ENCODE measurements at places on chromosomes 3 and 15.

DNA sequence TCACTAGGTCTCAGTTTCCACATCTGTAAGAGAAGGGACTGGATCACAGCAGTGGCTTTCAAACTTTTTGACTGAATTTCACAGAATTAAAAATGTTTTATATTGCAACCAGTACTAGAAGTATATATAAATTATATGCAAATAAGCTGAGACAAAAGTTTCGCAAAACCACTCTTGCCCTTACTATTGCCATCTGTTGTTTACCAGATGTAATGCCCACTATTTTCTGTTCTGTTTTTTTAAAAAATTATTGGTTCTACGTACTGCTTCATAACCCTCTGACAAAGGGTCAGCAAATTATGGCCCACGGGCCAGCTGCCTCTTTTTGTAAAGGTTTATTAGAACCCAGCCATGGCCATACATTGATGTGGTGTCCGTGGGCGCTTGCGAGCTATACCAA lies 44.8 kb downstream of the PDIA5 start:
- DNase-seq: no peak

DNA sequence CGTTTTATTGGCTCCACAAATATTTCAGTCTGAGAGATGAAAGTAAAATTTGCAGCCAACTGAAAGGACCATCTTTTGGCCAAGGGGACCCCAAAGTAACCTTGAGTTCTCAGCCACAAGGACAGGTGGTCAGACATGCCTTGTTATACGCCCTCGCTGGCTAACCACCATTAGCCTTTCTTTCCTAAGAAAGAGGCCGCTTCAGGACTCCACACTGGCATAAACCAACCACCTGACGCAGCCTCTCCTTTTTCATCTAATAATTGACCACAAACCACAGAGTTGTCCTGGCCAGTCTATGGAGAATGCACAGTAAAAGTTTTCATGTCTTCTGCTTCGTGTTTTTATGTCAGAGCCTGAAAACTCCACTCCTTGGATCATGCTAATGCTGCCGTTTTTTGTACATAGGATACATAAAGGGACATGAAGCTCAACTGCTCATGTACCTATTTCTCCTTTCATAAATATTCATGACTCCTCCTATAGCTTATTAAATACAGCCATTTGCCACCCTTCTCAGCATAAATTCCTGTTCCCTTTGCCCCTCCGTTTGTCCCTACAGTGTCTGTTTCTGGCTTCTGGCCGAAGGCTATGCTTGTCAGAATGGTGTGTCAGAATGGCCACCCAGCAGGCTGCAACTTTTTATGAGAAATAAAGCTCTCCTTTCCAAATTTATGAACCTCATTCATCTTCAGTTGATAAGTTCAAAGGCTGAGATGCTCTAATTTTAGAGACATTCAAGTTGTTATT lies 374.1 kb upstream of the RBMS3 start:
- no peak for DNase-seq

DNA sequence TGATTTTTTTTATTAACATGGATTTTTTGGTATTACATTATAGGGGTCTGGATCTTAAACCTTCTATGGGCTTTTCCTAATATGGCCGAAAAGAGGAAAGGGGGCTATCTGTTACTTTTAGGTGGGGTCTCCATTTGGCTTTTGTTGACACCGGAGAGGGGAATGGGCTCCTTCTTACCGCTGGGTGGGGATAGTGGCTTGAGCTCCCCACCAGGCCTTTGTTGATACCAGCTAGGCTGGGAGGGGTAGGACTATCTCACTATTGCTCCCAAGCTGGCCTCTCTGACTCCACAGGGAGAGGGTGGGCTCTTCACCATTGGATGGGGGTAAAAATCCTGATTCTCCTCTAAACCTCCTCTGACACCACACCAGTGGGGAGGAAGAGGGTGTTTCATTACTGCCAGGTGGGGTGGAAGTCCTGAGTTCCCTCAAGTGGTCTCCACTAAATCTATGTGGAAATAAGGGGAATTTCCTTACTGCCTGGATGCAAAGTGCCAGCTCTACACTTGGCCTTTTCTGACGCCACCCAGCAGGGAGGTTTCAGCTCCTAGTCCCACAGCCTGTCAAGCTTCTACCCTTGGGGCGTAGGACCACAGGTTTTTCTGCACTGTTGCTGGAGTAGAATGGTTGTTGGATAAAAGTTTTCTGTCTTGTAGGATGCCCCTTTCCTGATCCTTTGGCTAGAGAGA lies 572.3 kb downstream of the MAGI1 start:
- DNase-seq: no peak

- no peak for DNase-seq
Measured at GRCh38 chr3:4038351-4038750, 239.1 kb downstream of the LRRN1 start.

DNA sequence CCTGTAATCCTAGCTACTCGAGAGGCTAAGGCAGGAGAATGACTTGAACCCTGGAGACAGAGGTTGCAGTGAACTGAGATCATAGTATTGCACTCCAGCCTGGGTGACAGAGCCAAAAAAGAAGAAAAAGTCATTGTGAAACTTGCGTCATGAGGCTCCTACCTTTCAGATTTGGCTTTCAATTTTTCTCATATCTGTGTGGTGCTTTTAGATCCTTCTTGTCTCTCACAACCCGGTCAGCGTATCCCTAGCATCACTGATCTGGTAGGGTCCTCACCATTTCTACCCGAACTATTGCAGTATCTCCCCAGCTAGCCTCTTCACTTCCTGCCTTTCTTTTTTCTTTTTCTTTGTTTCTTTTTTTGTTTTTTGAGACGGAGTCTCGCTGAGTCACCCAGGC lies 21.6 kb upstream of the GCNT3 start:
- no peak for DNase-seq

DNA sequence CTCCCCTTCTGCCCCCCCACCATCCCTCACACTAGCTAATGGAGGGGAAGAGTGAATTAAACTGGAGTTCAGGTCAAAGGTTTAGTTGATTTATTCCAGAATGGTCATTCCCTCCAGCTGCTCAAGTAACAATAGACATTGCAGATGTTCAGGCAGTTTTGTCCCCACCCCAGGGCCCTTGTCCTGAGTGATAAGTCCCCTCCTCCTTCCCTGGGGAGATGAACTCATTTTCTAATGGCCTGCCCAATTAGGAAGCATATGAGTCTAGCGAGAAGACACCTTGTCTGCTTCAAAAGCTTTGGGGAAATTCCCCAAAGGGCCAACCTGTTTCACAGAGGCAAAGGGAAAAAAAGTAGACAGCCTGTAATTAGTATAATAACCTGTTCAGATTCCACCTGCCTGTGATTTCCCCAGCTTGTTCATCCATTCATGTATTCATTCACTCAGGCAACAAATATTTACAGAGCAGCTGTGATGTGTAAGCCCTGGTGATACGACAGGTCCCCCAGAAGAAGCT lies 165.3 kb downstream of the SHQ1 start:
- no peak for DNase-seq

DNA sequence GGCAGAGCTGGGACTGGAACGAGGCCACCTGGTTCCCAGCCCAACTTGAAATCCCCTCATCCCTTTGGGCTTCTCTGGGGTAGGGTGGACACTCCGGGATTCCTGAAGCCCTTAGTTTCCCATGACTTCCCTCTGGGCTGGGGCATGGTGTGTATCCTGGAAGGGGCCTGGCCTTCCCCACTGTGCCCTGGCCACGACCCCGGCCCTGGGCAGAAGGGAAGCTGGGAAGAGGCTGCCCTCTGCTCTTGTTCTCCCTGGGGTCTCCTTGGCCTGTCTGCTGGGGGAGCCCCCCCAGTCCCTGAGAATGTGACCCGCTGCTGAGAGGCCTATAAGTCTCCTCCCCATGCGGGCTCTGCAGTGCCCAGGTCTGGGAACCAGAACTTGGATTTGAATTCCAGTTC lies 104.9 kb downstream of the LINGO1 start:
- no peak for DNase-seq

DNA sequence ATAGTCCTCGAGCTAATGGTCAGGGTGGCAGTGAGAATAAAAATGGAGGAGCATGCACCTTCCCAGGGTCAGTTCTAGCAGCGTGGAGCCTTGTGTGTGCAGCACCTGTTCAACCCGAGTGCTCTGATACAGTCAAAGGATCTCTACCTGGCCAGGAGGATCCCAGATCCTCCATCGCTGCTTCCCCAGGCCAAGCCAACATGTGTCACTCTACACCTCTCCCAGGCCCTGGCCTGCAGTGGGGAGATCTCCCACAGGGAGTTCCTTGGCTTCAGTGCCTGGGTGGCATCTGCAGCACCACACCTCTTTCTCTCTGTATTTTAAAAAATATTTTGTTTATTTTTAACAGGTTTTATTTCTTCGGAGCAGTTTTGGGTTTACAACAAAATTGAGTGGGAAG lies 414.8 kb upstream of the C2CD4B start:
- no peak for DNase-seq

DNA sequence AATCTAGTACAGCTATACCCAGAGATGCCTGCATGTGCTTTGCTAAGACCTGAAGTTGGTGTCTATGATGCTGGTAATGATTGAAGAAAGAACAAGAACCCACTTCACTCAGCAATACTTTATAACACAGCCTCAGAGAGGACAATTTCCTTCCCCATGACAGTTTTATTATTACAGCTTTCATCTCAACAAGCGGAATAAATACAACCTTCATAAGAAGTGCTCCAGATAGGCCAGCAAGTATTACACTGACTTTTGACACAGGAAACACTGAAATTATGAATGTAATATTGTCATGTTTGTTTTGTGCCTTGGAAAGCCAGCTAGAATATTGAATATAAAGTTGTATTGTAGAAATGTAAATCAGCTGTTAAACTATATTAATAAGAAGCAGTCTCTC lies 557.4 kb upstream of the ARPP21 start:
- DNase-seq: no peak

DNA sequence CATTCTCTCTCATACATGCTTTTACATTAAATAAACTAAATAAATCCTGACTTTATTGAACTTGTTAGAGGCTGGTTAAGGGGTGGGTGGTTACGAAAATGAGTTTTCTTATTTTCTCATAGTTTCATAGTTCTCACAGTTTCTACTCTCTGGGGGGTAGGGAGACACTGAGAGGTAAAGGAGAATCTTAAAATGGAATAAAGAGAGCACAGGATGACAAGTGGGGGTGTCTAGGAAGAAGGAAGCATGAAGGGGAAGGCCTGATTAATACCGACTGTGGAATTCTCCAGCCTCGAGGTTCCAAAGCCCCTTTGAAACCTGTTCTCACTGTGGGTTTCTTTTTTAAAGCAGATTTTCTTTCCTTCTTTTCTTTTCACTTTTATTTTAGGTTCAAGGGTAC lies 66.4 kb upstream of the TRA2B start:
- DNase-seq: no peak

GRCh38 chr15:92733090-92733933 lies 77.7 kb upstream of the FAM174B start:
- DNase-seq: no peak

DNA sequence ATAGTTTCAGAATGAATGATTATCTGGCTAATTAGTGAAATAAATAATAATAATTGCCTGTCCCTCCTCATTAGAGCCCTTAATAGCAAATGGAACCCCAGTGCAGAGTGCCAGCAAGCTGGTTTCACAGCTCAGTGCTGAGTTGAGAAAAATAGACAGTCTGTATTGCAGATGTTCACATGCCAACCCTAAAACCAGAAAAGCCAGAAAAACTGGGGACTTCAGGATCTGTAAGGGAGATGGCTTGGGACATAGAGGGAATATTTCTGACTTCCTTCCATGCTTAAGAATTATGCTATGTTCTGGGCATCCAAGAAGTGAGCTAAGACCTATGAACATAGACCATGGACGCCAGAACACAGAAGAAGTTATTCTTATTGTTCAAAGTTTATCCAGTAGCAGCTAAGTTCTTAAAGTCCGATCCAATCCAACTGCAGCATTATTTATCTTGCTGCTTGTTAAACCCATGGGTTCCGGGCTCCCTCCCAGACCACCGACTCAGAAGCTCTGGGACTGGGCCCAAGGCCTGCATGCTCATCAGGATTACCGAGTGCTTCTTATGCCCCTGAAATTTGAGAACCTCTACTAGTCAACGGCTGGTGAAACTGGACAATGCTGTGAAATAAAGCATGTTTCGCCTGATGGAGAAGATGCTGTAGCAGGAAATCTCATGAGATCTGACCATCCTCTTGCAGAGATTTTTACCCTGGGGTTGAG lies 158.3 kb downstream of the FOXB1 start:
- DNase-seq: no peak

GRCh38 chr3:12586403-12586802 lies 29.5 kb downstream of the MKRN2 start:
- no peak for DNase-seq

GRCh38 chr15:92499731-92500530 lies 106.2 kb downstream of the ST8SIA2 start:
- DNase-seq: no peak

DNA sequence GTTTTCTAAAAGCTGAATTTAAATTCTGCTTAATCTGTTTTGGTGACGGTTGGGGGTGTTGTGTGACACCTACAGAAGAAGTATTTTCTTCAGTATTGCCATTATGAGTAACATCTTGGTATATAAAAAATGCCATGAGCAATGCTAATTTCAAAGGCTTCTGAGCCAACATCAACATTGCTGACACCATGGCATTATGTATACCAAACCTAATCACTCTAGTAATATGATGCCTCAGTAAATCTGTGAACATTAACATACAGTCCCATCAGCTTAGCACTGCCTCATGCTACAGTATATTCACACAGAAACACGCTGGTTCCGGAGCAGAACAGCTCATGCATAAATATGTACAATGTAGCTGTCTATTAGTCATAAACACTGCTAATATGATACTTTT lies 75.8 kb downstream of the ZPLD1 start:
- no peak for DNase-seq

DNA sequence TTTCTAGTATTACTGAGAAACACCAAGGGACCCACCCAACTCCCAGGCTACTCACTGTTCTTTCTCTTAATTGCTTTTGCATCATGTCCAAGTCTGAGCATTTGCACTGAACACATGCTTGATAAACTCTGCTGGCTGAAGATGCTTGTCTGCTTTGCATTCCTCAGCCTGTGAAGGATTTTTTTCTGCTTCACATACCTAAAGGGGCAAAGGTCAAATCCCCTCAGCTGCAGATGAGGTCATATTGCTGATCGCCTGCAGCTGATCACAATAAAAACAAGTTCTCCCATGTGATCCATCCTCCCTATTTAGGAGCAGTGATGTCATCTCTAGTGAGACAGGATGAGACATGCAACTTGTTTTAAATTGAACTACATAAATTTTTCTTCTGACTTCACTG lies 84.6 kb upstream of the DCBLD2 start:
- DNase-seq: no peak

DNA sequence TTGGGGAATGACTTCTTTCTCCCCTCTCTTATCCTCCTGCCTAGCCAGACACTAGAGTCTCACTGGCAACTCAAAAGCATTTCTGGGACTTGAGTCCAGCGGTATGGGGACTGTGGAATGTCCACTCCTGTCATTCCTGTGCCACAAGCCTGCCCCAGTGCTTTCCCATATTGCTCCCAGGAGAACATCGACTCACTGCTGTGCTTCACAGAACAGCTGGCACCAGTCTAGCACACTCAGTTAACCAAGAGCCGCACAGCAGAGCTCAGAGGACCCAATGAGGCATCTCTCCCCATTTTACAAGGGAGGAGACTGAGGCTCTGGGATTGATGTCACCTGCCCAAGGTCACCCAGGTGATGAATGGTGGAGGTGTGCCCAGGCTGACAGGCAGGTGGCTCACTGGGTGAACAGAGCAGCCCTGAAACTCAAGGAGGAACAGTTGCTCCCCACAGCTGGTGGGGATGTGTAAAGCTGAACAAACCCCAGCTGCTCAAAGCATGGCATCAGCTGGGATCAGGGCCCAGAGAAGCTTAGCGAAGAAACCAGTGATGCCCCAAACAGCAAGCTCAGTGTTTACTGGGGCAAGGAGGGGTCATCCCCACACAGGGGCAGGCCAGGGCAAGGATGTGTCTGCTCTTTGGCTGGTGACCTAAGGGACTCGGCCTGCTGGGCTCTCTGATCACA lies 35.4 kb upstream of the DUSP7 start:
- DNase-seq: no peak

Data from activated CD8-positive, alpha-beta memory T cell treated with anti-CD3 and anti-CD28 coated beads for 1 hour (primary cell).